ENCODE measurements at places on chromosomes 7 and 10.
A peak's percentile ranks its signal among the peaks of the same experiment; 100 is the strongest.

DNA sequence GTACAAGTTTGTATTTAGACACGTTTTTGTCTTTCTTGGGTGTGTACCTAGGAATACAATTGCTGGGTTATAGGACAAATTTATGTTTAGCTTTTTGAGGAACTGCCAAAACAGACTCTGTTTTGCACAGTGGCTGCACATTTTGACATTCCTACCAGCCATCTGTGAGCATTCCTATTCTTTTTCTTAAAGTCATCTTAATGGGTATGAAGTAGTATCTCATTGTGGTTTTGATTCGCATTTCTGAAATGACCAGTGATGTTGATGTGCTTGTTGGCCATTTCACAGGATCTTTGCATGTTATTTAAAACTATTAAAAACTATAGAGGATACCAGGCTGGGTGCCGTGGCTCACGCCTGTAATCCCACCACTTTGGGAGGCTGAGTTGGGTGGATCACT is 32.6 kb upstream of the IL15RA start:
- no peak for DNase-seq

DNA sequence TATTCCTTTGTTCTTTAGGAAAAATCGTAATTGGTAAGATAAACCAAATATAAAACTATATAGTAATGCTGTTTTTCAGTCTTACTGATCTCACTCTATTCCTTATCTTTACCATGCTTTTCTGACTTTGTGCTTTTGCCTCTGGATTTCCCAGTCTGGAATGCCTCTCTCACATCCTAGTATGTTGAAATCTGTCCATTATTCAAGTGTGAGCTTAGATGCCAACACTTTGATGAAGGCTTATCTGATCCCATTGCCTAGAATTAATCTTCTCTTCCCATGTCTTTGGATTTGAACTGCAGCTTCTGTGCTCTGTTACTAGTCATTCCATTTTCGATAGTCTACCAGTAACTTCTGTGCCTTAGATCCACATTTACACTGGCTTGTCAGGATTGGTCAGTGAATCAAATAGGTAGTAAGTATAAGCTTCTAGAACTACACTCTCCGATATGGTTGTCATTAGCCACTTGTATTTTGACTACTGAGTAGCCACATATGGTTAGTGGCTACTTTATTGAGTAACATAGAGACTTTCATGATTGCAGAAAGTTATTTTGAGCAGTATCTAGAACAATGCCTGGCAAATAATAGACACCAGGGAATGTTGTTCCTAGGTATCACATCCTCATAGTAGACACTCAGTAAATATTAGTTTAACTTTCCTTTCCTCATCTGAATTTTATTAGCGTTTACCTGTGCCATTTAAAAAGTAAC is 92.9 kb downstream of the BMPR1A start:
- no peak for DNase-seq

DNA sequence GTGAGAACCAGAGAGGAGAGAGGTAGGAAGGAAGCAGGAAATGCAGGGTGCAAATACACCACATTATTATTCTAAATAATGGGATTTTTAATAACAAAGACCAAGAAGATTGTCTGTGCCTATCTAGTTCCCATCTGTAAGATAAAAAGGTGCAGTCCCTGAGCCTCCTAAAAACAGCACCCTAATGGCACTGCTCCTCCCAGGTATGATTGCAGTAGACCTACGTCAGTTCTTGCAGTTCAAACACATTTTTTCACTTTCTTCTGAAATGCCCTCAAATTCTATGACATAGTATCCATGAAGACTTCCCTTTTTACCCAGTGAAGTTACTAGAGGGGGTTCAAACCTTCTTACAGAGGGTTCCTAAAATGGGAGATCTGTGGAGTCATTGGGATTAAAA is 70.6 kb downstream of the FIGNL1 start:
- DNase-seq: no peak

GRCh38 chr7:157573244-157573643 is 236.4 kb downstream of the DNAJB6 start:
- DNase-seq: no peak

- no peak for DNase-seq
Observed at GRCh38 chr10:122853665-122854313, 8.1 kb upstream of the CUZD1 start.

DNA sequence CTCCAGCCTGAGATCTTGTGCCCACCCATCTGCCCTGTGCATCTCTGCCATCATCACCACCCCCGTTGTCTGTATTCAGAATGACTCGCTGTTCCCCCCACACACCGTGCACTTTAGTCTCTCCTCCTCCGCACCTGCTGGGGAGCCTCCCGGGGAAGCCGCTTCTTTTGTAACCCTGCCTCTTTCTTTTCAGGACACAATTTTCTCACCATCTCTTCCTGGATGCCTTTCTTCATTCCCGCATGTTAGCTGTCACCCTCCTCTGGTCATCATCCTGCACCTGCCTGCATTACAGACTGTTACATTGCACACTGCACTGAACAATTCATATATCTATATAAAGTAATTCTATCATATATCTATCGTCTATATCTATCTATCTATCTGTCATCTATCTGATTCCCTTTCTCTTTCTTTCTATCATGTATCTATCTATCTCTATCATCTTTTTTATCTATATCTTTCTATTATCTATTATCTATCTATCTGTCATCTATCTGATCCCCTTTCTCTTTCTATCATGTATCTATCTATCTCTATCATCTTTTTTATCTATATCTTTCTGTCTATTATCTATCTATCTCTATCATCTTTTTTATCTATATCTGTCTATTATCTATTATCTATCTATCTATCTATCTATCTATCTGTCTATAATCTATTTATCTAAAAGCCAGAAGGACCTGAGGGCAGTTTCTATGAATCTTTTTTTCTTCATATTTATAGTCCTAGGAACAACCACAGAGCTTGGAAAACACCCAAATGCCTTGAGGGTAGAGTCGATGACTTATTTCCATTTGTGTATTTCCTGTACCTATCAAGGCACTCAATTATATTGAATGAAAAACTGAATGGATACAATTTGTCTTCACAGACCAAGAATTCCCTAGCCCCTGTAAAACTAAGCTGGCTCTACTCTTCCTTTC is 642.5 kb downstream of the ACTR3B start:
- no peak for DNase-seq

GRCh38 chr10:31739711-31740110 is 188.9 kb downstream of the ARHGAP12 start:
- no peak for DNase-seq

DNA sequence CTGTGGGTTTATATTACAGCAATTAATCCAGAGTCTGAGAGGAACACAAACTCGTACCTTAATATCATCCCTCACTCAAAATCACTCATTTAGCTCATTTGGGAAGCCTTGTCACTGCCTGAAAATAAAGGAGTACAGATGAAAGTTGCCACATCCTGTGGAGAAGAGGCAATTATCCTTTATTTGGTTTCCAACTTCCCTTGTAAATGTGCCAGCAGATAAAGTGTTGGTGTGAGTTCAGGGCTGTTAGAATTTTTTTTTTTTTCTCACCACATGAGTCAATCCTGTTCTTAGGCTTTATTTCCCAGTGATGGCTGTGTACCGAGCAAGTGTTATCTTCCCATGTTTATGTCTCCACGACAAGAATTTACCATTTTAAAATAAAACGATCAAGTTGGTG is 99.0 kb upstream of the SMIM30 start:
- no peak for DNase-seq

DNA sequence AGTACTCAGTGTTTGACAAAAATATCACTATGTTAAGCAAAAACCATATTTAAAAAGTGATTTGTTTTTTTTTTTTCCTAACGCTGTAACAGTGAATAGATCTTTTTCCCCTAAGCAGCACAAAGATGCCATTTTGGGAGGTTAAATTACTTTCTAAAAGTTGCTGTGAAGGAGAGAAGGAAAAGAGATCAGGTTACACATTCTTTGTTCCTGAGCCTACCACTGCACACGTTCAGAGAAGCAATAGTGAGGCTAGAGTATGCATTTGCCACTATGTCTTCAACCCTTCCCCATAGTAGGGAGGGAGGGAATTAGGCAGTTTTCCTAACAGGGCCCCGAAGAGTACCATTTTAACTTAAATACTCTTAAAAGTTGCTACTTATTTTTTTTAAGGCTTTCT is 38.9 kb downstream of the BMPR1A start:
- peak; percentile 79 for DNase-seq

All from renal pelvis (tissue), 12 donors.